IPS-NIHi11 (cell line): ENCODE measurements at places on chromosomes 11 and 22.

GRCh38 chr11:111765320-111765983, 737 bp downstream of the PPP2R1B start:
- peak; percentile 68 for DNase-seq

- DNase-seq = peak; percentile 84
These were observed 34.7 kb downstream of the PARVA start for GRCh38 chr11:12411806-12412727.

DNA sequence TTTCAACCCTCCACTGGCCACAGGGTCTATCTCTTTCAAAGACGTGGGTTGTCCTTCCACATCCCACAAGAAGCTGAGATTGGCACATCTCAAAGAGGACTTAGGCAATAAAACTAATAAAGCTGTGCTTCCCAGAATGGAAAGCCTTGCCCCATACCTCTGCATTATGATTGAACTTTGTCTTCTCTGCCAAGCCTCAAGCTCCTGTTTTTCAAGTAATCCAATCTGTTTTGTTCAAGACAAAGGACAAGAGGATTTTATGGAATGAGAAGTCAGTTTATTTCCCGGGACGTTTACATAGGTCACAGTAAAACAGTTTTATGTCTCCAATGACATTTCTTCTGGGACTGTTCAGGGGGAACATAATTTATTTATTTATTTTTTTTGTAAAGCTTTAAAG, 108.4 kb downstream of the GALNT18 start:
- no peak for DNase-seq

- no peak for DNase-seq
These were observed 2.2 kb downstream of the SLC35C1 start for GRCh38 chr11:45806937-45807791.

DNA sequence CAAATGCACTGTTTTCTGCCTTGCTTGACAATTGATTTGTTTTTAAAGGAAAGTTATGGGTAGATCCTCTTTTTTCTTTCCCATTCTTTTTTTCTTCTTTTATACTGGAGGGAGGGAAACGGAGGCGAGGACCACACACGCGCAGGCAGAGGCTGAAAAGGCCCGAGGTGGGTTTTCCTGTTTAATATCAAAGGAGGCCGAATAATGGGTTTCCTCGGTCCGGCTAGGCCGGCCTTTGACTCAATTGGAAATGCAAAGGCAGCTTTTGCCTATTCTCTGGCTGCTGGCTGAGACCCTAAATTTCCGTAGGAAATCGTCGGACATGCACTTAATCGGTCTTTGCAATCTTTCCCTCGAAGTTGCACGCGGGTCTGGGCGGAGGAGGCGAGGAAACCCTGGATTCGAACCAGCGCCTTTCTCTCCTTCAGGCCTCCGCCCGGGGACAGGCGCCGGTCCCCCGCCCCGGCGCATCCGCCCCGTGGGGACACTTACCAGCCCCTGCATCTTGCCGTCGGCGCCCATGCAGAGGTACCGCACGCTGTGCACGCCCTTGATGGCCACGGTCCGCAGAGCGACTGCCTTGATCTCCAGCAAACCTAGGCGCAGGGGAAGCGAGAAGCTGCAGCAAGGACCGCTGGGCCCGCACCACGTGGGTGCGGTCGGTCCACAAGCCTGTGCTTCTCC, 911 bp downstream of the FGF19 start:
- no peak for DNase-seq

- DNase-seq = peak; percentile 77
These were observed 1035.3 kb downstream of the NTM start for GRCh38 chr11:132405728-132406127.

DNA sequence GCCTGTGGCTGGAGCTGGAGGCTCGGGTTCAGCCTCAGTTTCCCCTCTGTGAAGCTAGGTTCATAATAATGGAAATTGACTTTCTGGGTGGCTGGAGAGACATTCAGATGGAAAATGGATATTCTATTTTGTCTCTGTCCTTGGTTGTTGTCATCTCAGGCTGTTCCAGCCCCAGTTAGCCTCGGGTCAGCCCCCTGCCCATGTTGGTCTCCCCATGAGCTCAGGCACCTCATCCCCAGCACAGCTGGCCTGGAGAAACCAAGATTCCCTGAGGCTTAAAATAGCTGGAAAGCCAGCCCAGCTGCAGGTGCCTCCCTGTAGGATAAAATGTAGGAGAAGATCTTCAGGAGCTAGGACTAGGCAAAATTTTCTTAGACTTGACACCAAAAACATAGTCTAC, 129.5 kb downstream of the MED15 start:
- DNase-seq = no peak

GRCh38 chr22:22343581-22344296, 99.2 kb downstream of the VPREB1 start:
- DNase-seq = no peak

- no peak for DNase-seq
These were observed 98.3 kb downstream of the PTPRJ start for GRCh38 chr11:48078689-48079088.

DNA sequence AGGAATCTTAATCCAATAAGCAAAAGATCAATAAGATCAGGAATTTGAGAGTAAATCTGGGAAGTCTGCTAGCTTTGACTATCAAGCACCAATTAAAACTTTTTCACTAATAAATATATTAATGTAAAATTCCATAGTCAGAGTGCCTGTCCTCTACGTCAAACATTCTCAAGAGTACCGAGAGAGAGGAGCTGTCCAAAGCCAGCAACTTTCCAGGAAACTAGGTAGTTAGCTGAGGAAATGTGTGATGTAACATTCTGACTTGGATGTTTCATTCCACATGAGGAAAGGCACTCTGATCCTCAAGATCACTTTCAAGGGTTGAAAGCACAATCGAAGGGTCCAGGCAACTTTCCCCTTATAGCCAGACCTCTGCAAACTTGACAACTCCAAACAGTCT, 113.2 kb downstream of the STK33 start:
- DNase-seq = no peak

GRCh38 chr11:86760577-86760976, 39.8 kb upstream of the PRSS23 start:
- DNase-seq = no peak

- no peak for DNase-seq
These were observed 10.0 kb upstream of the PKNOX2 start for GRCh38 chr11:125154378-125155099.

GRCh38 chr11:31529701-31530100, 20.1 kb downstream of the ELP4 start:
- DNase-seq = no peak

DNA sequence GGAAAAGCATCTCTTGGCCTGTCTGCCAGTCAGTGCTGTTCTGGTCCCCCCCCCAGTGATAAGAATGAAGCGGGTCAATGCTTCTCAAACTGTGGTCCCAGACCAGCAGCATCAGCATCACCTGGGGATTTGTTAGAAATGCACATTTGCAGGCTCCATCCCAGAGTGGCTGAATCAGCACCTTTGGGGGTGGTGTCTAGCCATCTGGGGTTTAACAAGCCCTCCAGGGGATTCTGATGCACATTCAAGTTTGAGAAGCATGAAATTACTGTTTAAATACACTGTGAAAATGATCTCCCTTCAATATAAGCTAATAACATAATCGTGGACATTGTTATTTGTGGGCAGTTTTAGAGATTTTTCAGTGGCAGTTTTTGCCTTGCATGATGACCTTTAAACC, 133.5 kb downstream of the MYO18B start:
- DNase-seq = no peak

- DNase-seq = no peak
These were observed 10.6 kb downstream of the TMPRSS13 start for GRCh38 chr11:117918366-117919255.

DNA sequence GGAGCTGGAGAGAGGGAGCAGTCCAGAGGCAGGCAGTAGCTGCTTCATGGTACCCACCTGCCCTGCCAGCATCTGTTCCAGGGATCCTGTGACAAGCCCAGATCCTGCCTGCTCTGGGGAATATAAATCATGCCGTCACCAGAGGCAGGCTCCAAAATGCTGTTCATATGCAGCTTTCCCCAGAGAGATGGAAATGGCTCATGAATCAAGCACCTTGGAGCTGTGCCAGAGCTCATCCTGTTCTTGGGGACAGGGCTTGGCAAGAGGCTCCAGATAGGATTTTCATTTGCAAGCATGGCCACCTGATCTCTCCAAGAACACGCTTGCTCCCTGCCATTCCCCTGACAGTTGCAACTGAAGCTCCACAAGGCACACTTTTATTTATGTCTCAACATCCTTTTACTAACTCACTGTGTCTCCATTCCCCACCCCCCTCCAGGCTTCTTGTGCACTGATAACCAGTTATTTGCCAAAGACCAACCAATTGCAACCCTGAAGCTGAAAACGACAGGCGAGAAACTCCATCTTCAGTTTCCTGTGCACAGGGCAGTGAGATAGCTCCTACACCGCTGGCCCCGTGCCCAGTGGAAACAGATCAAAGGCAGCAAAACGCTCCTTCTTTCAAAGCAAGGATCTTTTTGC, 115.8 kb upstream of the PITPNB start:
- DNase-seq = no peak

GRCh38 chr22:41983513-41984405, 14.5 kb downstream of the SEPTIN3 start:
- DNase-seq = no peak

- DNase-seq = peak; percentile 18
These were observed 179.0 kb downstream of the GRM5 start for GRCh38 chr11:88886796-88887195.
